ENCODE measurements at places on chromosomes 16 and 17.

DNA sequence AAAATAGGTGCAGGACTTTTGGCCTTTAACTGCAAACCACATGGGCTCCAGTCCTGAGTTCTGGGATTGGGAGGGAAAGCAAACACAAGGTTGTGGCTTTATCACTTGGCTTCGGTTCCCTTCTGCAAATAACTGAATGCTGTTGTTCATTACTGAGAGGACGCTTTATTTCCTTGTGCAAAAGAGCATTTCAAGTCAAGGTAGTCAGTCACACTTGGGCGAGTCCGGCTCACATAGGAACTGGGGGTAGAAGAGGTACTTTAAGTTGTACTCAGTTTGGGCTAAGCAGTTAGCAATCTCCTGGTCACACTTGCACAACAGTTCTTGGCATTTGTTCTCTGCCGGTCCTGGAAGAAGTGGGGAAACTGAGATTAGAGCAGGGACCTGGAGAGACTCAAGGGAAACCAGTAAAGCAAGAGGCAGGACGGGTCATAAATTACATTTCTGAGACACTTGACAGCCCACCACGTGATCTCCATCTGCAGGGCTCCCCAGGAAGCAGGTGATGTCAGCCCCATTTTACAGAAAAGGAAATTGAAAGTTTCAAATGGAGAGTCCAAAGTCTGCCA is 21.6 kb downstream of the PLA2G10 start:
- DNase-seq: no peak

- DNase-seq: peak; percentile 74
Observed at GRCh38 chr17:74972107-74972972, at the start of gene HID1. Gene HID1 (minus strand): TSS chr17:74972759. CDS start chr17:74972656, 103 bp downstream.

DNA sequence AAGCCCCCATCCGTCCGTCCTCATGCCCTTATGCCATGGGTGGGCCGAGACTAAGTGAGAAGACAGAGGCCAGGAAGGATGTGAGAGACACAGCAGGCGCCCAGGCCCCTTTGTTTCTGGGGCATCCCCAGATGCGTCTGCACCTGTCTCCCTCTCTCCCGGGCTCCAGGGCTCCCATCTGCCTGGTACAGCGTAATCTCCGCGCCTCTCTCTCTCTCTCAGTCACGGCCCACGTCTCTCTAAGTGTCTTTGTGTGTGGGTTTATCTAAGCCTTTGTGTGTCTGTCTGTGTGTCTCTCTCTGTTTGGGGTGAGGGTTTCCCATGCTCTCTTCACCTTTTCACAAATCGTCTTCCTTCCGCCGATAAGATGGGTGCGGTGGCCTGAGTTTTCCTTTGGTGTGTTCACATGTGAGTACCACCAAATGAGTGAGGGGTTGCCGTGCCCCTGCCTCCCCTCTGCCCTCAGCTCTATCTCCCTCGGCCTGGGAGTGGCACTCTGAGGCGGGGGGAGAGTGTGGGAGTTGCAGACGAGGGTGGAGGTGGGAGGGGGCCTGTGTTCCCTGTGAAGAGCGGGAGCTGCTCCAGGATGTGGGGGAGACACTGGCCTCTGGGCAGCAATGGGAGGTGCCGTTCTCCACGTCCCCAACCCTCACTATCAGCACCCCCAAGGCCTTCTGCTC is 25.8 kb upstream of the ABCC3 start:
- no peak for DNase-seq

DNA sequence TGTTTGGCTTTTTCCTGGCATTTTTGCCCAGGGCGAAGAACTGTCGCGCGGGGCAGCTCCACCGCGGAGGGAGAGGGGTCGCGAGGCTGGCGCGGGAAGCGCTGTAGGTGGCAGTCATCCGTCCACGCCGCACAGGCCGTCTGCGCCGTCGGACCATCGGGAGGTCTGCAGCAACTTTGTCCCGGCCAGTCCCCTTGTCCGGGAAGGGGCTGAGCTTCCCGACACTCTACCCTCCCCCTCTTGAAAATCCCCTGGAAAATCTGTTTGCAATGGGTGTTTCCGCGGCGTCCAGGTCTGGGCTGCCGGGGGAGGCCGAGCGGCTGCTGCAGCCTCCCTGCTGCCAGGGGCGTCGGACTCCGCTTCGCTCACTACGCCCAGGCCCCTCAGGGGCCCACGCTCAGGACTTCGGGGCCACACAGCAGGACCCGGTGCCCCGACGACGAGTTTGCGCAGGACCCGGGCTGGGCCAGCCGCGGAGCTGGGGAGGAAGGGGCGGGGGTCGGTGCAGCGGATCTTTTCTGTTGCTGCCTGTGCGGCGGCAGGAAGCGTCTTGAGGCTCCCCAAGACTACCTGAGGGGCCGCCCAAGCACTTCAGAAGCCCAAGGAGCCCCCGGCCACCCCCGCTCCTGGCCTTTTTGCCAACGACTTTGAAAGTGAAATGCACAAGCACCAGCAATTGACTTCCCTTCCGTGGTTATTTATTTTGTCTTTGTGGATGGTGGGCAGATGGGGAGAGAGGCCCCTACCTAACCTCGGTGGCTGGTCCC is 2.3 kb upstream of the CBX4 start:
- DNase-seq: no peak

DNA sequence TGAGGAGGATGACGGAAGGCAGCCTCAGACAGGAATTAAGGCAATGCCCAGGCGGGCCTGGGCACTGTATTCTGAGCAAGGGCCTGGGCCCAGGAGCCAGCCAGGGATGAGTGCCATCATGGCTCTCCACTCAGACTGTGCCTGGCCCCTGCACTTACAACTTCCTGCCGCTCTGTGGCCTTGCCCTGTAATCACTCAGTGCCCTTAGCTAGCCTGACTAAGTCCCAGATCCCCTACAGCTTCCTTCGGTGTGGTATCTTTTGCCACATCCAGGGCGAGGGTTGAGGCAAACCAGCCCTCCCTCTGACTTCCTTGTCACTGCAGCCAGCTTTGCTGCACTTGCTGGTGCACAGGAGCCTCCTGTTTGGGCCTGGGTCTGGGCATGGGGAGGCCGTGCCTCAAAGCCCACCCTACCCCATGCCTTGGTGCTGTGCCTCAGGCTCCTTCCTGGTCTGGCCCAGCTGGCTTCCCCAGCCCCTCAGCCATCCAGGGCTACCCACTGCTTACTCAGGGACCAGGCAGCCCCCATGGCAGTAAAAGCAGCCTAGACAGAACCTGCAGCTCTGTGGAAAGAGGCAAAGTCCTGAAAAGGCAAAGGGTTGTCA is 9.3 kb downstream of the SLC46A1 start:
- DNase-seq: no peak

GRCh38 chr17:77042476-77043231 is 98.1 kb upstream of the SEC14L1 start:
- no peak for DNase-seq

DNA sequence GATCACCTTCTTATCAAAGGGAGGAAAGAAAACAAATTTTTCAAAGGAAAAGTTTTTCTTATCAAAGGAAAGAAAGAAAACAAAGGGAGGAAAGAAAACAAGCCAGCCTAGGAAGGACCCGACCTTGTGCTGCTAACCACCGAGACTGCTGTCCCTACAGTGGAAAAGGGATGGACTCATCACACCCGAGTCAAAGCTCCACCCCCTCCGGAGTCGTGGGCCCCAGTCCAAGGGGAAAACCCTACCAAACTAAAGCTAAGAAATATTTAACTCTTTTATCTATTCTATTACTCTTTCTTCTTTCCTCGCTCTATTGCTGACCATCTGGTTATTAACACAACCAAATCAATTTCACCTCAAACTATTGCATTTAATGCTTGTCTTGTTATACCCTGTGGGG is 6.1 kb upstream of the ENDOV start:
- no peak for DNase-seq

GRCh38 chr17:77225265-77225664 is 84.5 kb downstream of the SEC14L1 start:
- DNase-seq: no peak

- no peak for DNase-seq
Observed at GRCh38 chr17:80761110-80761871, 216.7 kb downstream of the RPTOR start.

- DNase-seq: no peak
Observed at GRCh38 chr17:49862781-49863331, 15.0 kb upstream of the TAC4 start.

GRCh38 chr16:85306071-85306792 is 194.0 kb upstream of the CIBAR2 start:
- peak; percentile 44 for DNase-seq

DNA sequence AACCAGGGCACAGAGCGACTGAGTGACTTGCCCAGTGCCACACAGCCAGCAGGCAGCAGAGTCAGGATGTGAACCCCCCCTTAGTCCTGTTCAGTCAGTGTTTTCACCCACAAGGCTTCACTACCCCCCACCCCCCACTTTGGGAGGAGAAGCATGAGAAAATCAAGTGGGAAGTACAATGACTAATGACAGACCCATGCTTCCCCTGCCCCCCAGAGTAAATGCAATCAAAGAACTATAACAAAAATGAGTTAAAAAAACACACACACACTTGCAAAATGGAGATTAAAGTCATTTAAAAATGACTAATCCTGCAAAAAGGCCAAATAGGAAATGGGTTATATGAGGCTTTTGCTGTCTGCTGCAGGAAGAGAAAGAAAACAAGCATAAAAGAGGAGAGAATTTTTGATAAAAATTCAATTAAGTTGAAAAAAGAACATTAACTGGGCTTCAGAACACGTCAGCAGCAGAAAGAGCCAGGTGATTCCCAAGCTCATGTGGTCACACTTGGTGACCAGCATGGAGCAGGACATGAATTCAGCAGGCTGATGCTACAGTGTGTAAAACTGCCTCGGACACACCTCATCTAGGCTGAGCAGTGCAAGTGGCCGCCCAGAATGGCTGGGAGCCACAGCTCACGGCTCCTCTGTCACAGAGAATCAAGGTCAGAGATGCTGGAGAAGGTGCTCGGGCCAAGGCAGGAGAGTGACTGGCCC is 212.3 kb downstream of the ZNF423 start:
- no peak for DNase-seq

- no peak for DNase-seq
Observed at GRCh38 chr16:65600629-65601028, 478.8 kb upstream of the CDH11 start.

- DNase-seq: no peak
Observed at GRCh38 chr17:901964-902363, 77.6 kb downstream of the NXN start.

DNA sequence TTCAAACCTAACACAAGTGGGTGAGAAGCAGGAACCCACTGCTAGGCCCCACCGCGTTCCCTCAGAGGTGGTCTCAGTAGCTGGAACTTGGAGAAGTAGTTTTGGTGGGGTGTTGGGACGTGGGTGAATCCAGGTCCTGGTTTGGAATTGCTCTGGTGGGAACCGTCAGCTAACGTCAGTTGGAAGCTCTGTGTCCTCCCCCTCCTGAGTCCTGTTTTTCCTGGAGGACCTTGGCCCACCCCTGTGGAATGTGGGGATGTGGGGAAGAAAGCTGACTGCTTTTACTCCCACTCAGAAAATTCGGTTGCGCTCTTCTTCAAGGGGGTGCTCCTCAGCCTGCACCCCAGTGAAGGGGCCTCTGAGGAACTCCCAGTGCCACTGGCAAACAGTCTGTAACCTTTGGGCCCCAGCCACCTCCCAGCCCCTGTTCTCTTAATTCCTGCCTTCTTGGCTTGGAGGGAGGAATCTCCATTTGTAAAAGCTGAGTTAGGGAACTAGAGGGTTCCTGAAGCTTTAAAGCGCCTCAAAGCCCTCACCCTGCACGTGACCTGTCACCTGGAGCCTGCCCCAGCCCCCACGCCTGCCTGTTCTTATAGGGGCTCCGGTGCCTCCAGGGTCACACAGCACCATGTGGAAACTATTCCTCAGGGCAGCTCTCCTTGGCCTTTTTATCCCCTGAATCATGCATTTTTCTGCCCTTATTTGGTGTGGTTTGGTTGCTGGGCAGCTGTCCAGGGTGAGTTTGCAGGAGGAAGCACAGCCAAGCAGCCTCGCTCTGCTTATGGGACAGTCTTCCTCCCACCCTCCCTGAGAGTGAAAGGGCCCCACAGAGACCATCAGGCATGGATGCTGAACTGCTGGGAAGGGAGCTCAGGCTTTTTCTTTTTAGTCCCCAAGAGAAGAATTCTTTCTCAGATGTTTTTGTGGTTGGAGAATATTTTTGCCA is 16.2 kb upstream of the NAGLU start:
- no peak for DNase-seq

DNA sequence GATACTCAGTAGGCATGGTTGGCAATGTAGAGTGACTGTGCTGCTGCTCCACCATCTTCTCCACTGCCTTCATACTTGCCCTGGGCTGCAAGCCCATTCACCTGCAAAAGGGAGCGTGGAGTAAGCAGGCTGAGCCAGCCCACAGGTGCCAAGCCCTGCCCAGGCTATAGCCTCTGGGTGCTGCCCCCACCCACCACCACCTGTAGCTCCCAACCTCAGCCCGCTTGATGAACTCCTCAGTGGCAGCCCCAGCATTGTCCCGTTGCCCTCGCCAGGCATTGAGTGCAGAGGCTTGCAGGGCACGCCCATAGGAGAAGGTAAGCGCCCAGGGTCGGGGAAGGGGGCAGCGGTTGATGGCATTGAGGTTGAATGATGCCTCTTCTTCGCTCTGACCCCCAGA is 2.2 kb upstream of the PIGS start:
- no peak for DNase-seq

DNA sequence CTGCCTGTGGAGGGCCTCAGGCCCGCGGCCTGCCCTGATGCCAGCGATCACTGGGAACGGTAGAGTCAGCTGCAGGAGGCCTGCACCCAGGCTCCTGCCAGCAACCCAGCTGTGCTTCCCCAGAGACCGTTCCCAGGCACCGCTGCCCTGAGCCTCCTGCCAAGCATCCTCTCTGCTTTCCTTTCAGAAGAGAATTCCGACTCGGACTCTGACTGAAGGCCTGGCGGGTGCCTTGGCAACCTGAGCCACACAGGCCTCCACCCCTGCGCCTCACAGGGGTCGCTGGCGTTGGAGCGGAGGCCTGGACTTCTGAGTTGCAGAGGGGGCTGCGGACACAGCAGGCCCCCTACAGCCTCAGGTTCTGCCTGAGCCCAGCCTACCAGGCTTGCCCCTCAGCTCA is 7.9 kb downstream of the CMTM3 start:
- DNase-seq: no peak

DNA sequence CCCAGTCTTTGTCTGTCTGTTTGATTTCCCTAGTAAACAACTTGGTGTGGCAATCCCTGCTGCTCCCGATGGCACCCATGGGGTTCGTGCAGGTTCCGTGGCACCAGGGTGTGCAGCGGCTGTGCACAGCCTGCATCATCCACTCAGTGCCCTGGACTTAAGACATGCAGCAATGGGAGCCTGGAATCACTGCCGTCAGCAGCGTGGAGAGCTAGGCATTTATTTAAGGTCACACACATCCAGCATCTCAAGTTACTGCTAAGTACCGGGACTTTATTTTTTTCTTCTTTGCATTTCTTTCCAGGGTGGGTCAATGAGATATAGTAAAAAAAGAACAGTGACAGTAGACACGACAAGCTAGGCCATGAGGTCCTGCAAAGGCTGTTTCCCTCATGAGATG is 2.8 kb downstream of the DHRS7C start:
- no peak for DNase-seq

DNA sequence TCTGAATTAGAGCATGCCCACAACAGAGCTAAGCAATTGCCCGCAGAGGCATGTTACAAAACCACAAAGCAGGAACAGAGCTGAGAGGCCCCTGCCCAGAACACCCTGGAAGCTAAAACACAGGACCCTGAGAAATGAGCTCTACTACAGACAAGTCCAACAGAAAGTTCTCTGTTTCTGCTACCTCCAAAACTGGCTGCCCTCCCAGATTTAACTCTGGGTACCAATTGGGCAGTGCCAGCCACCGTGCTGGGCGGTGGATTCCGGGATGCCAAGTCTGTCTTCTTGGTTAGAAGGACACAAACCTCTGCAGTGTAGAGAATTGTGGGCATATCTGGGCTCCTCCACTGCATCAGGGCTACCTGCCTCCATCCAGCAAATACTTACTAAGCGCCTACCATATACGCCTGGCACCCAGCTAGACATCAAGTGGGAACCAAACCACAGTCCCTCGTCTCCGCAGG is 1.0 kb downstream of the CMTM4 start:
- no peak for DNase-seq
